ENCODE measurements at places on chromosomes 6 and 20.

- no peak for DNase-seq
Measured at GRCh38 chr6:132968419-132968950, 154.1 kb downstream of the RPS12 start.

DNA sequence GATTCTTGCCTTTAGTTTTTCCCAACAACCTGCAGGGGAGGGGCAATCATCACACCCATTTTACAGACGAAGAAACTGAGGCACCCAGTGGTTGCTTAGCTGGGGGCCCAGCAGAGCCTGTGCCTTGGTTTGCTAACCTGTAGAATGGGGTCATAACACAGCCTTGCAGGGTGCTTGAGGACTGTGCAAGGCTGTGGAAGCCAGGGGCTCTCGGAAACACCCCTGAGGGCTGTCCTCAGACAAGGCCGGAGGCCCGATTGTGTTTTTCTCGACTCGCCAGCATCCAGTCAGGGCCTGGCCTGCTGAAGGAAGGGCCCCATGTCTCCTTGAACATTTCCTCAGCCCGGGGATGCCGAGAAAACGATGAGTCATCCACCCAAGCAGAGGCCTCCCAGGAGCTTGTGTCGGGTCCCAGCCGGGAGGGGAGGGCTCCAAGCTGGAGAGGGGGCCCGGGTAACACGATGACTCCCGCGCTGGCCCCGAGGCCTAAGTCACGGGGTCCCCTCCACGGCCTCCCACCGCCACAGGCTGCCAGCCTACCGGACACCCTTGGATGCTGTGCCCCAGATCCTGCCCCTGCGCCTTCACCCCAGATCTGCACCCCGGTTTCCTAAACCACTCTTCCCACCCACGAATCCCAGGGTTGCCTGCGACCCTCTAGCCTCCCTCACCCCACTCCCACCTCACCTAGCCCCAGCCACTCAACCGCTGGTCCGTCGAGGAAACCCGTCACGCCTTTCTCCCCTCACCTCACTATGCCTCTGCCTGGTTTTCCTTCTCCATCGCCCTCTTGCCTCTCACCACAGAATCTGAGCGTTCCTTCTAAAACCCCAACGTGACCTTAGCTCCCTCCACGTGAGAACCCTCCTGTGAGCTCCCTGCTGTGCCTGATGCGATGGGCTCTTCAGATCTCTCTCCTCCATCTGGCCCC is 10.6 kb downstream of the NOL4L start:
- peak; percentile 13 for DNase-seq

GRCh38 chr6:152605941-152606340 is 31.2 kb downstream of the SYNE1 start:
- no peak for DNase-seq

- no peak for DNase-seq
Measured at GRCh38 chr20:53636540-53637097, 43.0 kb upstream of the ZNF217 start.

- no peak for DNase-seq
Measured at GRCh38 chr6:12967686-12968085, 251.1 kb downstream of the PHACTR1 start.

DNA sequence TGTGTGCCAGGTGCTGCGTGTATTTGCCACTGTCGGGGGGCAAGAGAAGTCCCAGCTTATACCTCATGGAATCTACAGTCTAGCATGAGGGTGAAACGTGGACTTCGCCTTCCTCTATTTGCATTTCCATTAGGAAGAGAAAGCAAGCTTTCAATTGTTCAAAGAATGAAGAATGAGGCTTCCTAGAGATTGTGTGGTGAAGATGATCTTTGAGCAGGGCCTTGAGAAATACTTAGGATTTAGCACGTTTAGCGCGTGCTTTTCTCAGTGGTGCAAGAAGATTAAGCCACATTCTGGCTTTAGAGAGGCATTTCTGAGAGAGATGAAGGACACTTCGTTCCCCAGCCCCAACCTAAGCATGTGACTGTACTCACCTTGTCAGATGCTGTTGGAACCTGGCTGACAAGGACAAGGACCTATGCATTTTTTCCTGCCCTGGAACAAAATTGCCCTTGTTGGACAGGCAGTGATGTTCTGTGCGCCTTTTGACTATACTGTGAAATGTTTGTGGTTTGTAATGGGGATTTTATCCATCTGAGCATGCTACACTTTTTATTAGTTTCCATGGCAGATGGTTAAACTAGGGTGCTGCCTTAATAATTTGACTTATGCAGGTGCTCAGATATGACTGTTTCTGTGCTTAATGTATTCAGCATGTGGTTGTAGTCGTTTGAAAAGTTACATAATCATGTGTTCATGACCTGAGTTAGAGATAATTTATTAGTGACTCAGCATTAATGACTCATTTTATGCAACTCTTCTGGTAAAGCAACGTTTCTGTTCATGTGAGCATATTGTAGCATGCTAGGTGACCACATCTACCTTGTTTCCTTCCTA is 10.7 kb downstream of the TULP4 start:
- no peak for DNase-seq

DNA sequence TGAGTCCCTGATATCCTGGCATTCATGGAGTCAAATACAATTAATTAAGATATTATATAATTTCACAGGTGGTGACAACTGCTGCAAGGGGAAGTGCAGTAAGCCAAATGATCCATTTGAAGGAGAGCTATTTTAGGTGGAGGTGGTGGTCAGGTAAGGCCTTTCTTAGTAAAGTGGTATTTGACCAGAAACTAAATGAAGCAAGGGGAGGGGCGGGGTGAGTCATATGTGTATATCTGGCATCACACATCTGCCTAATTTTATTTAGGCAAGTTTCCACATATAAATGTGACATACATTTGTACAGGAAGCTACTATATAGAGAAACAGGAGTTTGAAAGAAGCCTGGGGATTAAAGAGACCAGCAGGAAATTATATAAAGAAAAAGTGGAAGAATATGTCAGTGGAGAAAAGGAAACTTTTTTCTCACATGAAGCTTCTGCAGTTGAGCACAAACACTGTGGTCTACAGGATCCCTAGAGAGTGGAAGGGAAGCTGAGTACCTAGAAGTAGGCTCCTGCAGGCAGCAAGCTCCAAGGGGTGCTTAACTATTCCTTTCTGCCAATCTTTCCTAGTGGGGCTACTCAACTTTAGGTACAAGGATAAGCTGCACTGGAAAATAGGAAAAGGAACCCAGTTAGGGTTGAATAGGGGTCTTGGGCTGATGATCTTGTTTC is 99.6 kb downstream of the OGFRL1 start:
- DNase-seq, result no peak

DNA sequence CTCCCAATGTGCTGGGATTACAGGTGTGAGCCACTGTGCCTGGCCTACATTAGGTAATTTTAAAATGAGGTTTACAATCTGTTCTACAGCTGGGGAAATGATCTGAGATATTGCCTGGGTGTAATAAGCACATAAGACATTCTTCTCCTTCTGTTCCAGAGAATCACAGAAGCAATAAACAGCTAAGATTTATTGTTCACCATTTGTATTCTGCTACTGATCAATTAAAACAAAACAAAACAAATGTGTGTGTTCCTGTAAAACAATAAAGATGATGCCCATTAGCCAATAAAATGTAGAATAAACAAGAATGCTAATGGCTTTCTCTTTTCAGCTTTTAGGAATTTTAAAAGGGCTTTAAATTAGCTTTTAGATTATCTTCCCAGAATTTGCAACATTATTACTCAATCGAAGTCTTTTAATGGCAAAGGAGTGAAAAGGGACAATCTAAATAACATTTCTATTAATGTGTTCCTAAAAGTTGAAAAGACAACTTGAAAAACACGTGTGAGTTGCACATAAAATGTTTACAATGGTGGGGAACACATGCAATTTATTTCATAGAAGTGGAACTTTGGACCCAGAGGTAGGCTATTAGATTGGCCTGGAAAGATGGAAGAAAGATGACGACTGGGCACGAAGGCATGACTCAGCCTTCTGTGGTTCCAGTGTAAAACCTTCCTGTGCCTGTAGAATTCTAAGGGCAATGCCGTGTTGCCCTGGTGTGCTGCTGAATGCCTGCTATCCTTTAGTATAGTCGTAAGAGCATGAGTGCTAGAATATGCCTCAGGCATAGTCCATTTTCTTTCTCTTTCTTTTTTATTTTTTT is 29.0 kb upstream of the DEK start:
- no peak for DNase-seq

DNA sequence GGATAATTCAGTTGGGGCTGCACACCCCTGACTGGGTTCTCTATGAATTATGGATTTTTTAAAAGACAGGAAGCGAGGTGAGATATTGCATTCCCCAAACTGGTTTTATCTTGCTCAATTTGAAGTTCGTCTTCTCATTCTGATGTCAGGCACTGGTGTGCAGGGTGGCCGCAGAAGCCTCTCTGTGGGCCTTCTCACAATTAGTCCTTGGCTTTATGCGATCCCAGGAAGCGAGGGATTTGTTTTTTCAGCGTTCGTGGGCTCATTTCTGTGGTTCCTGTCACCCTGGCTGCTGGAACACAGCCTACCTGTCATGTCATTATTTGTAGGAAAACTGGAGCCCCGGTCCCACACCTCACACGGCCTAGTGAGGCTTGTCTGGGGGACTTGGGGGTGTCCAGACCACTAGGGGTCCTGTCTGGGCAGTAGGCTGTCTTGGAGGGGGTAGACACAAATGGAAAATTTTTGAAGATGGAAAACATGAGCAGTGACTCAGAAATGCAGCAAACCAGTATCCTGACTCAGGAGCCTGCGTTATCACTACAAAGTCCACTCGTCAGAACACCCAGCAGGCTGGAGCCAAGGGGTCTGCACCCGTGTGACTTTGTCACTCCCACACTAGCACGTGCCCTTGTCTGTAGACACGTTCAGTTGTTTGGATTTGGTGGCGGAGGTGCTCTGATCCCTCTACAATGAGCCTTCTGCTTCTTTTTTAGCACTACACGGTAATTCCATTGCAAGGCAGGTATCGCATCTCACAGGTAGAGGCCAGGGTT is 42.2 kb downstream of the GNAS-AS1 start:
- no peak for DNase-seq

- DNase-seq, result no peak
Measured at GRCh38 chr6:137890983-137891537, 24.0 kb downstream of the TNFAIP3 start.

GRCh38 chr6:157126183-157127098 is 196.9 kb downstream of the TMEM242 start:
- no peak for DNase-seq
